AG04450 (cell line): ENCODE measurements at places on chromosomes 11 and 22. TPM values are rescaled to one million over a fixed set of nuclear protein-coding genes. Genes with fewer than 3 reads are reported as not detected.
A peak's percentile ranks its signal among the peaks of the same experiment; 100 is the strongest.

The TBX1 gene
- polyA plus RNA-seq: not detected in 2 replicates

The SNX15 gene
- 8.0 and 10.5 TPM in 2 replicates for polyA plus RNA-seq

The LRRC32 gene
- 10.9 and 14.2 TPM in 2 replicates for polyA plus RNA-seq

The TSPAN32 gene
- 0.10 and 0.14 TPM in 2 replicates for polyA plus RNA-seq

The CLMP gene
- 251 and 288 TPM in 2 replicates for polyA plus RNA-seq

The THAP12 gene
- polyA plus RNA-seq: 38.2 and 54.7 TPM in 2 replicates

DNA sequence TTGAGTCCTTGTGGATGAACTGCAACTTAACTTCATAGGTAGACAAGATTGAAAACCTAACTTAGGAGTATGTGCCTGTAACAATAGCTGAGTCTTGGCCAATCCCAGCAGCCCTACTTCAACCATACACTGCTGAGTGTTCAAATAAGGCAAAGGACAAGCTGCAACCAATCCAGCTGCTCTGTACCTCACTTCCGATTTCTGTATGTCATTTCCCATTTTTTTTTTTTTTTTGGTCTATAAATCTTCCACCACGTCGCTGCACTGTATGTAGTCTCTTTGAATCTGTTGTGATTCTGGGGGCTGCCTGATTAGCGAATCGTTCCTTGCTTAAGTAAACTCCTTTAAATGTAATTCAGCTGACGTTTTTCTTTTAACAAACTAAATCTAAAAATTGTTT lies 35.4 kb upstream of the FLI1 start:
- DNase-seq: peak; percentile 13

DNA sequence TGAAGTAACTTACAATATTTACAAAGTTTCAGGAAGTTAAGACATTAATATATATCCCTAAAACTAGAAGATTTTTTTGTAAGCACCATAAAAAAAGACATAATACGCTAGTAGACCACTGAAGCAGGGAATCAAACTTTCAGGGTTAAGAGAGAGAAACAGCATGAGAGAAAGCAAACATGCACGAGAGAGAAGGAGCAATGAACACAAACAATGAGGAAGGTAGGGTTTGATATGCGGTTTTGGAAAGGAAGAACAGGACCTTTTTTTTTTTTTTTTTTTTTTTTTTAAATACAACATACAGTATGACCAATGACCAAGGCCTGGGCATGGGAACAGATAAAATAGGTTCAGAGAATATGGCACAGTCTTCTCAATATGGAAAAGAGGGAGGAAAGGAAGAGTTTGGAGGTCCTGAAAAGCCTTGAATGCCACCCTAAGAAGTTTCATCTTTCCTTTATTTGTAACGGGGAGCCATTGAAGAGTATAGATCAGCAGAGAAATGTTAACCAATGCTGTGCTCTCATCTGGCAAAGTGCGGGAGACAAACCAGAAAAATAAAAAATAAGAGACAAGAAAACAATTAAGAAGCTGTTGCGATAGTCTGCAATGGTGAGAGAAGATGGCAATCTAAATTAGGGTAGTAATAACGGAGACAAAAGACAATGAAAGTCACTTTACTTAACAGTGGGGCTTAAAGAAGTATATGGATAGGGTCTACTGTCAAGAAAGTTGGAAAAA lies 101.0 kb downstream of the USP35 start:
- no peak for DNase-seq

- no peak for DNase-seq
Observed at GRCh38 chr22:23841736-23842445, 3.1 kb upstream of the DERL3 start.

- DNase-seq: no peak
Observed at GRCh38 chr22:29308791-29309262, 2.4 kb downstream of the GAS2L1 start.

DNA sequence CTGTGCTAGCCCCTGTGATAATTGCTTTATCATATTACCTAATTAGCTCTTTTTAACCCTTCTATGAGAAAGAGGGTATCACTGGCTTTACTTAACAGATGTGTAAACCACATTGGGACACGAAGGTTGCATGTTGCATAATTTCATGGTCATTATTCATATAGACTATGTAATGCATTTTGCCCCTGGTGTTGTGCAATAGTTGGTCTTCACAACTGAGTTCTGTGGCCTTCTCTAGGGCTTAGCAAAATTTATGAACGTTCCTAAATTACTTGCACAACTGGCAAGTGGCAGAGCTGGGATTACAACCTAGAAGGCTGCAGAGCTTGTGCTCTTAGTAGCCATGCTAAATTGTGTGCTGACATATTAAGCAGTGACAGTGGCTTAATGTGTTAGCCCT lies 34.6 kb upstream of the PDGFD start:
- no peak for DNase-seq

GRCh38 chr11:19697721-19698121 lies 14.9 kb upstream of the NAV2 start:
- DNase-seq: no peak

- DNase-seq: no peak
Observed at GRCh38 chr11:91133361-91133760, 910.5 kb upstream of the CHORDC1 start.

DNA sequence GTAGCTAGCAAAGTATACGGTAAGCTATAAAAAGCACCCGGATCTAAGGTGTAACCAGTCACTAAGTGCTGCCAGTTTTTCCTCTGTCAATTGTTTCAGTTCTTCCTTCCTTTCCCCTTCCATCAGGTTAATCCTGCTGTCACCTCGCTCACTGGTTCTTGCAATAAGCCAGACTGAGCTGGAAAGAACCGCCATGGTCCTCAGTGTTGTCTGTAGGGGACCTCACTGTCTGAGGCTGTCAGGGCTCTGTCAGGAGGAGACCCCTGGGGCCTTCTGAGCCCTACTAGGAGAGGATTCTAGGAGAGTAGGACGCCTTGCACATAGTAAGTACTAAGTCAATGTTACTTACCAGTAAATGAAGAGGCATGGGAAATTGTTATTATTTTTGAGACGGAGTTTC lies 1.4 kb upstream of the TBC1D22A start:
- DNase-seq: no peak

DNA sequence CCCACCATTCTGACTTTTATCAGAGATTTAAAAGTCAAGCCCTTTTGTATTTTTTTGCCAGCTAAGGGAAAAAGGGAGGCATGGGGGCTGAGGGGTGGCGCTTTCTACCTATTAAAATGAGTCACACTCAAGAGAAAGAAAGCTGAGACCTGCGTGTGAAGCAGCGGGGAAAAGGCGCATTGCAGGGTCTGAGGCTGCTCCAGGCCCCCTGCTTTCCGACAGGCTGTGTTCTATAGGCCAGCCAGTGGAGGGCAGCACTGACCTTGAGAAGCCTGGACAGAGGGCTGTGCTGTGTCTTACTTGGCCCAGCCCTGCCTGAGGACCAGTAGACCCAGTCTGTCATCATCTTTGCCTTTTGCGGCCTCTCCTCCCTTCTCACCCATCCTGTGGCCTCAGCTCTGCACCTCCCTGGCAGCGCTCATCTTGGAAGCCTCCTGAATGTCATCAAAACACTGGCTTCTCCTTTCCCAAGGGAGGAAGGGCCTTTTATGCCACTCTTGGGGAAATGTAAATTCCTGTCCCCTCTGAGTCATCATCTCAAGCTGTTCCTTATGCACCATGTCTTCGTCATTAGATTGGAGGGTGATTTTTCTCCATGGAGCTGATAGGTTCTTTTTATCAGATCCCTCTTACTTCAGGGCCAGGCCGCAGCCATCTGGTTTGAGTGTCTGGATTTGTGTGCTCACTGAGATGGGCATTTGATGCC lies 12.6 kb upstream of the MAPK8IP1 start:
- peak; percentile 61 for DNase-seq

DNA sequence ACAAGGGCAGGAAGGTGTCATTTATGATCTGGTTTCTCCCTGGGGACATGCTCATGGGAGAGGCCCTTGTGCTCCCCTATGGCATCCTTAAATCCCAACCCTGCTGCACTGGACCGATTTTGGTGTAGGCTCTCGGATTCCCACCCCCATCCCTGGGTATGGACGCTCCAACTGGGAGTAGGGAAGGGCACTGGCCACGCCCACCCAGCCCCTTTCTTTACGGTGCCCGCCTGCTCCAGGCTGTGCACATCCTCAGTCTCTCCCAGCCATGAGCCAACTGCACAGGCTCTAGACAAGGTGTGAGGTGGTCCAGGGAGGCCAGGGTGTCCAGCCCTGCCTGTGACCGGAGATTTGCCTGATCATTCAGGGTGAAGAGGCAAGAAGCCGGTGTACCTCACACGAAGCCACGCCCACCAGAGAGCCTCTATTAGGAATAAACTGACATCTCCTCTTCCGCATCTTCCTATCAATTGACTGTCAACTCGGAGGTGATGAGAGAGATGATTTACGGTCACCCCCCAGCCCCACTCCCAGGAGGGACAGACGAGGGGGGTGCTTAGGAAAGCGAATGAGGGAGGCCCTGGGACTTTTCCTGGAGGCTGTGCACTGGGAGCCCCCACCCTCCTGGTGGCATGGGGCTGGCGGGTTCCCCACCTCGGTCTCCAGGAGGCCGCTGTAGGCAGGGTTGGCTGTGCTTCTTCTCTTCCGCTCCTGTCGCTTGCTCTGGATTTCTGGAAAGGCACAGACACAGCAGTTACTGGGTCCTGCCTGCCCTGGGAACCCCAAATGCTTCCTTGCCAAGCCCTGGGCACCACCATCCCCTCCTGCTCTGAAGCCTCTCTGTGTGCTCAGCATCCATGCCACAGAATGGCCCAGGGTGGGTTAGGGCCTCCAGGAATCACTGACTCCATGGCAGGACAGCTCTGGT lies 116.7 kb downstream of the PHF21B start:
- no peak for DNase-seq

DNA sequence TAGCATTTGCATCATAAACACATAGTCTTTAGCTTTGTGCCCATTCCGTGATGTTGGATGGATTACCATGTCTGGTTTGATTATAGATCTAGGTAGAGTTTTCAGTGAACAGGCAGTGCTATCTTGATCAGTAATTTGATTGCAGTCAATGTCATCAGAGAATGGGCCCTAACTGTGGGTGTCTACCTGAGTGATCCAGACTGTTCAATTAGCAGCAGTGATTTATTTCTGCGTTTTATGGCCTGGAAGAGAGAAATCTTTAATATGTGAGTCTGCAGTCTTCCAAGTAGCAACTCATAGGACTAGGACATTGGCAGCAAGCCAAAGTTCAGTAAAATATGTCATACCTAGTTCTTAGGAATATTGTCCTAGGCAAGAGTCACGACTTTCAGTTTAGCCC lies 80.3 kb downstream of the CASP12 start:
- no peak for DNase-seq

DNA sequence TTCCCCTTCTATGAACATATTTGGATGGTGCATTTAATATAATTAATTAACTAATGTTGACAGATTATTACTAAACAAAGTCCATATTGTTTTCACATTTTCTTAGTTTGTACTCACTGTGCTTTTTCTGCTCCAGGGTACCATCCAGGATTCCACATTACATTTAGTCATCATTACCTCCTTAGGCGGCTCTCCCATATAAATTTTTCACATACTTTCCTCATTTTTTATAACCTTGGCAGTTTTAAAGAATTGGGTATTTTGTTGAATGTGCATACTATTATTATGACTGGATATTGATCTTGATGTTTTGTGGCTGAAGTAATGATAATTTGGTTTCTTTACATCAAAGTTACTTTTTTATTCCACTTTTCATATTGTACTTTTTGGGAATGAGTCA lies 755.6 kb upstream of the ANO3 start:
- DNase-seq: no peak

- DNase-seq: peak; percentile 16
Observed at GRCh38 chr22:20080776-20081654, 974 bp downstream of the DGCR8 start.

- DNase-seq: no peak
Observed at GRCh38 chr11:80636999-80637398, 1196.2 kb upstream of the TENM4 start.

DNA sequence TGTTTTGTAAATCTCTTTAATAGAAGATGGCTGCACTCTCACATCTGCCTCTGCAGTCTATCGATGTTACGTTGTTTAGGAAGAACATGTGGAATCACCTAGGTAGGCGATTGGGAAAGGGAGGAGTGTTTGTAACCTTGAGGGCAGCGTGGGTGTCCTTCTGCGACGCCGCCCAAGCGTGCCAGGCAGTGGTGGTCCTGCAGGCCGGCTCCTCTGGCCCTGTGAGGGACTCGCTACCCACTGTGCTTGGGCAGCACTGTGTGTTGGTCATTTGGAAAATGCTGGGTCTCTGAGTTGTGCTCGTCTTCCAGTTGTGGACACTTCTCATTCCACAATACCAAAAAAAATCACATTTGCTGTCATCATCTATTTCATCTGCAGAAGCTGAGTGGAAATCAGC lies 29.1 kb downstream of the CTTN start:
- DNase-seq: no peak

DNA sequence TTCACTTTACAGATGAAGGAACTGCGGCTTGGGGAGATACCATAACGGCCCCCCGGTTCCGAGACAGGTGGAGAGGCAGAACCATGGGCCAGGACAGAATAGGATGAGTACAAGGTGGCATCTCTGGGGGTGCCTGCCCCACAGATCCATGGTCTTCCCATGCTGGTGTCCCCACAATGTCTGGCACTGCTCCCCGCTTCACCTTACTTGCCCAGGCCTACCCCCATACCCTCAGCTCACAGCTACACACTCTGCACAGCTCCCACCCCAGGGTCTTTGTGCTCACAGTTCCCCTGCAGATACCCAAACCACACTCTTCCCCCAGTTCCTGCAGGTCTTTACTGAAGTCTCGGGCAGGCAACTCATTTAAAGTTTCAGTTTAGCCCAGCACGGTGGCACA lies 11.4 kb upstream of the DGCR8 start:
- no peak for DNase-seq

DNA sequence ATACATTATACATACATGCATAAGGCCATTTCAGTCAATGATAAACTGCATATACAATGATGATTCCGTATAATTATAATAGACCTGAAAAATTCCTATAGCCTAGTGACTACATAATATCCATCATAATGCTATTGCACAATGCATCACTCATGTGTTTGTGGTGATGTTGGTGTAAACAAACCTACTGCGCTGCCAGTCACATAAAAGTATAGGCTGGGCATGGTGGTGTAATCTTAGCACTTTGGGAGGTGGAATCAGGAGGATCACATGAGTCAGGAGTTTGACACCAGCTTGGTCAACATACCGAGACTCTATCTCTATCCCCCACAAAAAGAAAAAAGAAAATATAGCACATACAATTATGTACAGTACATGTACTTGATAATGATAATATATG lies 163.7 kb upstream of the DDI1 start:
- DNase-seq: no peak

GRCh38 chr11:84634309-84634708 lies 992.8 kb downstream of the DLG2 start:
- no peak for DNase-seq

DNA sequence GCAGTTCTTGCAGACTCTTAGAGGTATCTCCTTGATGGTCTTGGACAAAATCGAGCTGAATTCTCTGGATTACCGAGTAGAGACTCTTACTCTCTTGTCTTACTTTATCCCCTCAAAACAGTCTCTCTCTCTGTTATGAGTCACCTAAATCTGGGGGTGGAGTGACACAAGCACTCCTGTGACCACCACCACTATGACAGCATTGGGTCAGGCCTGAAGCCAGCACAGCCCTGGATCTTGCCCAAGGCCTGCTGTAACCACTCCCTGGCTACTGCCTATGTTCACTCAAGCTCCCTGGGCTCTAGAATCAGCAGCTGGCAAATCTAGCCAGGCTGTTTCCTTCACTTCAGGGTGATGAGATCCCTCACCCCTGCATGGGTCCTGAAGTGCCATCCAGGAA lies 662.5 kb downstream of the LUZP2 start:
- no peak for DNase-seq
